Stimulated activated CD4-positive, alpha-beta T cell treated with anti-CD3 and anti-CD28 coated beads, Interleukin-4, amount 100 ng/mL, for 24 hours (primary cell): ENCODE measurements at places on chromosomes 7 and 10.

- DNase-seq = peak; percentile 56
These were observed 6.5 kb downstream of the AHR start for GRCh38 chr7:17304926-17305325.

- no peak for DNase-seq
These were observed 47.4 kb downstream of the CUL2 start for GRCh38 chr10:35042783-35043182.

DNA sequence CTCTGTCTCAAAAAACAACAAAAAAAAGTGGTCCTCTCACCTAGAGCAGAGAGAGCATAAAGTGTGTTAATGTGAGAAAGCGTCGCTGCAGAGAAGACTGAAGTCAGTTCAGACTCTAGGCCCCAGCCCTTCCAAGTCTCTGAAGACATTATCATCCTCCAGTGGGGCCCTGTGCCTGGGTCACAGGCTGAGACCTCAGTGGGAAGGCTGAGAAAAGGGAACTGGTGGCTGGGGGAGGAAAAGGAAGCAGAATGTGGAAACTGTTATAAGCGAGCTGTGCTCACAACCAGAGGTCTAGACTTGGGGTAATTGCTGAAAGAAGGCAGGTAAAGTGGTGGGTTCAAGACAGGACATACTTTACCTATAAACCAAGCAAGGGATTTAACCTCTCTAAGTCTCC lies 4.9 kb upstream of the RRP12 start:
- no peak for DNase-seq

- DNase-seq = no peak
These were observed 718.9 kb downstream of the LRMDA start for GRCh38 chr10:76150139-76150875.

- no peak for DNase-seq
These were observed 38.4 kb upstream of the PSAP start for GRCh38 chr10:71889388-71889987.

DNA sequence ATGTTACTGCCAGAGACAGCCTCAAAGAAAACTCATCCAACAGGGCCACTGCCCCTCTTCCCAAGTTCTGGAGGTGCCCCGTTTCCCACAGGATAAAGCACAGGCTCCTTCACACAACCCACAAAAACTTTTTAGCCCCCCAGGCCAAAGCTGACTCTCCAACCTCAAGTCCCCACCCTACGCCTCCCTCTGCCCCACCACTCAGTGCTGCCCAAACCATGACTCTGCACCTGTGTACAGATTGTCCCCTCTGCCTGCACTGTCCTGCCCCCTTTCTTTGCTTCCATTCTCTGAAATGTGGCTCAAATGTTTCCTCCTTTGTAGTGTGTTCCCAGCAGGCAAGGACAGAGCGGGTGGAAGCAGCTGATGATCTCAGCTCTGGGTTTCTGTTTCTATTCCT lies 284.0 kb downstream of the GRID1 start:
- no peak for DNase-seq

DNA sequence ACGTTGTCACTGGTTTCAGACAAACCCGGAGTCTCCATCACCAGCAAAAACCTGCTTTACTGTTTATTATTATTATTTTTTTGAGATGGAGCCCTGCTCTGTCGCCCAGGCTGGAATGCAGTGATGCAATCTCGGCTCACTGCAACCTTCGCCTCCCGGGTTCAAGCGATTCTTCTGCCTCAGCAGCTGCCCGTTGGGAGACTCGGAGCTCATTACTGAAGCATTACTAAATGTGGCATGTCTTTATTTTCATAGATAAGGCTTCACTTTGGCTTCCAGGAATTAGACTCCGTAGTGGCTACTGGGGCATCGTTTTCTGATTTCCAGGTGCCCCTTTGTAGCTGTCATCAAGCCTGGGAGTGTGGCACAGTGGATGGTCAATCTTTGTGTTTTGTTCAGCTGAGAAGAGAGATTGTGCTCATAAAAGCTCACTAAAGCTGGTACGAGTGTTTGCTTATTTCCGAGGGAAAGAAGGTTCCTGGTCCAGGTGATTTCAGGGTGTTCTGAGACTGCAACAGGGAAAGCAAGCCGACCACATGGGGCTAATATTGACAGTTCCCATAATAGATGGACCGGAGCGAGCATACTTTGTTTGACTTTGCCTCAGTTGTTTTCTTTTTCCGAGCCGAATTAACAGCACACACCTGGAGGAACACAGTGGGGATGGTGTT lies 163.1 kb downstream of the CAMK1D start:
- no peak for DNase-seq

- DNase-seq = no peak
These were observed 220.5 kb downstream of the CDK14 start for GRCh38 chr7:90816511-90817142.

- DNase-seq = no peak
These were observed 38.9 kb upstream of the RHEB start for GRCh38 chr7:151558575-151558974.

DNA sequence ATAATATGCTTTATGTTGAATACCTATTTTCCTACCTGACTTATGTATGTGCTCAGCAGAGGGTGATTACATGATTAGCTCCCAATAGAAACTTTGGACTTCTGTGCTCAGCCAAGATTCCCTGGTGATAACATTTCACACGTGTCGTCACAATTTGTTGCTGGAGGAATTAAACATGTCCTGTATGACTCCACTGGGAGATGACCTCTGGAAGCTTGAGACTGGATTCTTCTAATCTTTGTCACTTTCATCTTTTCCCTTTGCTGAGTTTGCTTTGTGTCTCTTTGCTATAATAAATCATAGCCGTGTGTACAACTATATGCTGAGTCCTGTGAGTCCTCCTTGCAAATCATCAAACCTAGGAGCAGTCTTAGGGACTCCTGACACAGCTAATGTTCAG lies 120.9 kb upstream of the LRRTM3 start:
- no peak for DNase-seq

DNA sequence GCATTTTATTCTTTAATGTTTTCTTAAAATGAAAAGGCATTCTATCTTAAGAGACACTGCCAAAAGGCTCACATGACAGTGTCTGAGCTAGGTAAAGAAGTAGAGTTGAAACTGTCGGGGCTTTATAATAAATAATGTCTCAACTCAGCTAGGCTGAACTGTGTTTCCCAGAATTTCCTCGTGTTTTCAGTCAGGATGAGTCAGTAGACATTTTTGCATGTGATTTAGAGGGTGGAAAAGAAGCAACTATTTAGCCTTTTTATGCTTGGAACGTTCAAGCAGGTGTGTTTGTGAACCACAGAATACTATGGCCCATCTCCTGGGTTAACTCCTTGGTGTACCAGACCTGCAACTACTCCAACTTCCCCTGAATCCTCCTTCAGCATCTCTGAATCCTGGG lies 23.4 kb upstream of the LIPA start:
- DNase-seq = no peak

DNA sequence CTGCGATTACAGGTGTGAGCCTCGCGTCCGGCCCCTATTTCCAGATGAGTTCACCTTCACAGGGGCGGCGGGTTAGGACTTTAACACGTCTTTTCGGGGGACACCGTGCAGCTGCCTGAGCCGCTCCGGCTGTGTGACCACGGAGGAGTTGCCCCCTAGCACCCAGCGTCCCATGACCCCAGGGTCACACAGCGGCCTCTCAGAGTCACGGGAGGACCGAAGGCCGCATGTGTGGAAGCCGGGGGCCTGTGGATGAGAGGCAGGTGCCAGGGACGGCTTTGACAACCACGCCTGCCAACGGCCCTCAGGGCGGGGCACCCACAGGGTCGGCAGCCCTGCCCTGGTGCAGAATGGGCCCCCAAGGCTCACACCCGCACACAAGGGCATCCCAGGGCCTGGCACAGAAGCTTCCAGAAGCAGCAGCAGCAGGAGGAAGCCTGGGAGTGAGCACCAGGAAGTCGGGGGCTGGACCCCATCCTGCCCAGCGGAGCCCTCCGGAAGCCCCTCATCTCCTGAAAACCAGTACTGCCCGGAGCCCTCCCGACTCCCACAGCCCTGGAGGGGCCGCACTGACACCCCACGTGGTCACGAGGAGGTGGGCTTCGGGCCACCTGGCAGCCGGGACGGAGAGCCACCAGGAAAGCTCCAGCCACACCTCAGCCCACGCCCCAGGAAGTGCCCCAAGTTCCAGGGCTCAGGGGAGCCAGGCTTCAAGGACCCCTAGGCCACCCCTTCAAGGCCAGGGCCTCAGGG lies 32.7 kb downstream of the ADAP1 start:
- DNase-seq = no peak

DNA sequence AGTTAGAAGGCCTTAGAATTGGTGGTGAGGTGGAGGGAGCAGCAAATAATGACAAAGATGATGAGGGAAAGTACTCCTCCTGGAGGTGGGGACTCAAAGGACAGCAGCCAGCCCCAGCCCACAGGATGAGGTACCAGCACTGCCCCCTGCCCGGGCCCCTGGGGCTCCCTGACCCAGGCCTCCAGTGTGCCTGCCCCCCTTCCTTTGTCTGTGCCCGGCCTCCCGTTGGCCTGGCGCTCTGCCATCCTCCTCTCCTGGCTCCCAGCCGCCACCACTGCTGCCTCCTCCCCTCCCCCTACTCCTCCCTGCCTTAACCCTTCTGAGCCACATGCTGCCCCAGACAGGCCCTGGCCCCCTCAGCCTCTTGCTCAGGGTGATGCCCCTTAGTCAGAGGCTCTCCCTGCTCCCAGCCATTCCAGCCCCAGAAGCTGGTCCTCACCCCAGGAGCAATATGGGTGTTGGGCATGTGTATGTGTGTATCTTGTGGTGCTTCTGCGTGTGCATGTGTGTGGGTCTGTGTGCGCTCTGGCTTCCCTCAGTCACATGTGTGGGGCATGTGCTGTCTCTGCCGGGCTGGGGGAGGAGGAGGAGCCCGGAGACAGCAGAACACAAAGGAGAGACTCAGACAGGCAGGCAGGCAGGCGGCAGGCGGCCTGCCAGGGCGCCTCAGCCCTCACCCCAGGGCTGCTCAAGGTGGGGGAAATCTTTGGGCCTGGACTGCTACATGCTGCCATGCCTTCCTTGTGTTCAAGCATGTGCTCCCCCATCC lies 2.6 kb downstream of the LDB1 start:
- peak; percentile 68 for DNase-seq

DNA sequence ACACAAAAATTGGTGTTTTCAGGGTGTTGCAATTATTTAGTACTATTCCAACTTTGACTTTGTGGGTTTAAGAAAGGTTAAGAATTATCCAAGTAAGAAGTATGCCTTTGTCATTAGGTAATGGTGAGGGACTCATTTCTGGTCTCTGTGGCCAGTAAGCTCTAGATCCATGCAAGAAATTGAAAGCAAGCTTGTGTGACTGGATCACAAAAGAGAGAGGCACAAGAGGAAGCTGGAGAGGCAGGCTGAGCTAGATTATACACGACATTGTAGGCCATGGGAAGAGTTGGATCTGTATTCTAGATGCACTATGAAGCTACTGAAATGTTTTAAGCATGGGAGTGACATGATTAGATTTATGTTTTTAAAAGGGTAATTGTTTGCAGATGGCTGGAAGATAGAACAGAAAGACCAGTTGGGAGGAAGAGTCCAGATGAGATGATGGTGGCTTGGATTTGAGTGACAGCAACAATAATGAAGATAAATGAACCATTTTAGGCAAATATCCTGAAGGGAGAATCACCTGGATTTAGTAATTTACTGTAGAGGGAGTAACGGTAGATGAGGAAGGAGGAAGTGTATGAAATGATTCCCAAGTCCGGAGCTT lies 50.0 kb downstream of the CALD1 start:
- no peak for DNase-seq

- DNase-seq = no peak
These were observed 325.4 kb downstream of the MALRD1 start for GRCh38 chr10:19373988-19374387.

DNA sequence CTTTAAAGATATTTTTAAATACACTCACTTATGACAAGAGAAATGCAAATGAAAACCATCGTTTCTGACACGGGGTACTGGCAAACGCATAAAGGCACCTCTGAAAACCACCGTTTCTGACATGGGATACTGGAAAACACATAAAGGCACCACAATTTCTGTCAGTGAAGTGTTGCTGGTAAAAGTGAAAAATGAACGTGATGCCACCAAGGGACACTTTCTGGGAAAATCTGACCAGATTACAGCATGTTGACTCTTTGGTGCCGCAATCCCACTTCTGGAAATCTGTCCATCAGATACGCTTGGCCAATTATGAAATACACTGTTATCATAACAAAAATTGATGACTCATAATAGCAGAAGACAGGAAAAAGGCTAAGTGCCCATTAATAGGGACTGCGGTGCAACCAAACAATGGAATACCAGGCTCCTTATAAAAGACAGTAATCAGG lies 131.7 kb downstream of the ZMYND11 start:
- DNase-seq = no peak

DNA sequence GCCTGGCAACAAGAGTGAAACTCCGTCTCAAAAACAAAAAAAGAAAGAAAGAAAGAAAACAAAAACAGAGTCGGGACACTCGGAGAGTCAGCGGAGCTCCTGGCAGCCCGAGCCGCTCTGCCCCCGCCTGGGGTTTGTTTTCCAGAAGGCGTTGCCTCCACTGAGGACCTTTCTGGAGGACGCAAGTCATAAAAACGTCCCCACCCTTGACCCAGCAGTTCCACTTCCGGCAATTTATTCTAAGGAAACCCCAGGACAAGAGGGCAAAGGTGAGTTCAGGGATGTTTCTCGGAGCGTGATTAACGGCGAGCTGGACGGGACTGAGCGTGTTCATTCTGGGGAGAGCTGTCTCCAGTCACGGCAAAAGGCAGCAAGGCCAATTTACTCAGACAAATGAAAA lies 27.0 kb upstream of the SUN1 start:
- no peak for DNase-seq

GRCh38 chr10:20415684-20416083 lies 481.4 kb downstream of the NEBL start:
- DNase-seq = no peak

DNA sequence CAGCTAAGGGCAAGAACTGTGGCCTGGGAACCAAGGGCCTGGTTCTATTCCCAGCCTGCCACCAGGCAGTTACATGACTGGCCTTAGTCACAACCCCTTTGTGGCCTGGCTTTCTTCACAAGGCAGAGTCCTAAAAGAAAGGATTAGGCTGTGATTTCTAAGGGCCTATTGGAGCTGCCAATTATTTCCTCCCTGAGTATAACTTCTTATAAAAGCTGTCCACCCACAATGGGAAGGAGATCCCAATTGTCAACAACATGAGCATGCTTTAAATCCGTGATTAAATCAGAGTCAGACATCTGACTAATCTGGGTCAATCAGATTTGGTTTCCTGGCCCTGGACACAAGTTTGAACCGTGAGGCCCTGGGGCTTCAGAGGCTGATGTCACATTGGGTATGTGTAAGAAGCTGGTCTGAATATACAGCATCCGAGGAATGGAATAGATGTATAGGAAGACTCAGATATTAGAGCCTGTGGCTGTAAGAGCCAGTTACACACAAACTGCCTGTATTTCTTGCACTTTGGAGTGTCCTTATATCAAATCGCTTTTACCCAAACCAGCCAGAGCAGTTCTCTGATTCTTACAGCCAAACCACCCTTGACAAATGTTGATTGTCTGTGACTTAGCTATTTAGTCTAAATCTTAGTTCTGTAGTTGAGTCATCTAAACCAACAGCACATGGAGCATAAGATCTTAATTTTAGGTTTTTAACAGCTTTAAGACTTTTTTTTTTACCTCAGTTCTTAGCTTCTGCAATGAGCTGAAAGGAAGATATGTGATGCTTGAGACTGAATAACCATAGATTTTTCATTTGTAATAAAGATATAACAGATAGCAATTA lies 61.3 kb downstream of the ABCB4 start:
- DNase-seq = no peak

- no peak for DNase-seq
These were observed 48.4 kb upstream of the TRIM8 start for GRCh38 chr10:102595897-102596296.

GRCh38 chr10:3902054-3902808 lies 117.2 kb upstream of the KLF6 start:
- peak; percentile 43 for DNase-seq

- no peak for DNase-seq
These were observed 19.6 kb downstream of the DLG5 start for GRCh38 chr10:77906951-77907421.
